Umbilical cord (tissue), 2 donors: ENCODE measurements at places on chromosomes 5 and 9. TPM values are rescaled to one million over a fixed set of nuclear protein-coding genes. Genes with fewer than 3 reads are reported as not detected.

Gene ARL15
- 20.2 TPM for total RNA-seq

DNA sequence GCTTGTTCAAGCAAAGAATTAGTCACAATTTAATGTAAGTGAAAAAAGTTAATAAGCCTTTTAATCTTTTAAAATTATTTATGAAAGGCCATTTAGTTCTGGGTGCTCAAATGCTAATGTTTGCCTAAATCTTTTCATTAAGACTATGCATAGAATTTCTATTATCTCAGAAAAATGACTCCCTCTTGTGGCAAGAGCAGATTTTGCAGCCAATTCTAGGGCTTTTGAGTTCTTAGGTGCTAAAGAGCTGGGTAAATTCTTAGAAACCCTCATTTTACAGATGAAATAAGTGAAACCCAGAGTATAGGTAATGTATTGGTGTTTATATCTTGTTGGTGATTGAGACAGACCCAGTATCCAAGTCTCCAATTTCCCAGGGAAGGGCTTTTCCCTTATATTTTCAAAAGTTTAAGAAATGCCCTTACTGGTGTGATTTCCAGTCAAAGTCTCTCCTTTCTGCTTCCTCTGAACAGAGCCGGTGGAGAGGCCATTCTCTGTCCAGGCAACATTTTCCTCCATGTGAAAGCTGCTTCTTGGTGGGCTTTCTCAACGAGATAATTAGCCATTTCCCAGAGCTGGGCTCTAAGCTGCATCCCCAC, 24.1 kb upstream of the PCSK5 start:
- peak; percentile 66 for DNase-seq

- DNase-seq, result no peak
Measured at GRCh38 chr5:81286059-81286617, 15.2 kb upstream of the ZCCHC9 start.

- no peak for DNase-seq
Measured at GRCh38 chr9:1267581-1267980, 217.4 kb downstream of the DMRT2 start.

- no peak for DNase-seq
Measured at GRCh38 chr9:135857843-135858242, 49.5 kb downstream of the CAMSAP1 start.

DNA sequence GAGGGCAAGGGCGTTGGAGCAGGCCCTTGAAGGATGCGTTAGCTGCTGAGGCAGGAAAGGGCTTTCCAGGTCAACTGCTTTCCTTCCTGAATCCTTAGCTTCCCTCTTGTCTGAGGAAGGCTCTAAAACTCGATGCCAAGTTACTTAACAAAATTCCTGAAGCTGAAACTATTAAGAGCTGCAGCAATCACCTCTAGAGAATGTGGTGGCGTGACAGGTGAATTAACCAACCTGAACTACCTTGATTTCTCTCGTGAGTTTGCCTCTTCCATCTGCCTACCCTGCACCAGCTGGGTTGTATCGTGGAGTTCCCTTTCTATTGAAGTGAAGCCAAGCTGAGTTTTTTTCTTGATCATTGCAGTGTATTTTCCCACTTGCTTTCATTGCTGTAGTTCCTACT, 96.1 kb downstream of the PDE8B start:
- no peak for DNase-seq

DNA sequence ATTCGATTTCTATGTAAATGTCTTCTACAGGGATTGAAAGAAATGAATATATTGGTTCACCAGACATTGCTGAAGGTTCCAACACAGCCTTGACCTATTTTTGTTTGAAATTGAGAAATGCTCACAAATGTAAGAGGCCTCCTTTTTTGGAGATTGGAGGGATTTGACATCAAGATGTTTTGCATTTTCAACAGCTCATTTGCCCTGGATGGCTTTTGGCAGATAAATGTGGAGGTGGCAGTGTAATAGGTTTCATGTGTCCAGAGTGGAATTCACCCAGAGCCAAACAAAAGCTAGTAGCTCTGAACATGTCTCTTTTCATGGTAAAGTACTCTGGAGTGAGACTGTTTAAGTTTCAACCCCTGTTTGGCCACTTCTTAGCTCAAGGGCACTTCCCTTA, 77.3 kb downstream of the PALM2AKAP2 start:
- DNase-seq, result no peak

GRCh38 chr5:124274949-124275348, 471.5 kb downstream of the ZNF608 start:
- DNase-seq, result no peak

DNA sequence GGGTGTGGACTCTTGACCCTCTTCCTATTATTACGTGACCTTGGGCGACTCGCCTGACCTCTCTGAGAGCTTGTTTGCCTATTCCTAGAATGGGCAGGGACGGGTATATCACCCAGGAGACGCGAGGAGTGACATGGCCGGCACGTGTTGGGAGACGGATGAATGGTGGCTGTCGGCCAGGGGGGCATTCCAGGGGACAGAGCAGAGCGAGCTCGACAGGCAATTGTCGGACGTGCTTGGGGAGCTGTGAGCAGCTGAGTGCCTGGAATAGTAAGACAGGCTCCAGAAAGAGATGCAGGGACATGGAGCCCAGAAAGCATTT, 29.3 kb upstream of the UNC5A start:
- no peak for DNase-seq

Gene NTNG2
- 3.9 TPM for total RNA-seq

DNA sequence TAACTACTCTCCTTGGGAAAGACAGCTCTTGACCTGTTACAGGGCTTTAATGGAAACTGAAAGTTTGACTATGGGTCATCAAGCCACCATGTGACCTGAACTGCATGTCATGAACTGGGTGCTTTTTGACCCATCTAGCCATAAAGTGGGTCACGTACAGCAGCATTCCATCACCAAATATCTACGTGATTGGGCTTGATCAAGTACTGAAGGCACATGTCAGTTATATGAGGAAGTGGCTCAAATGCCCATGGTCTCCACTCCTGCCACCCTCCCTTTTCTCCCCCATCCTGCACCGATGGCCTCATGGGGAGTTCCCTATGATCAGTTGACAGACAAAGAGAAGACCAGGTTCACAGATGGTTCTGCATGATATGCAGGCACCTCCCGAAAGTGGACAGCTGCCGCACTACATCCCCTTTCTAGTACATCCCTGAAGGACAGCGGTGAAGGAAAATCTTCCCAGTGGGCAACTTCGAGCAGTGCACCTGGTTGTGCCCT, 7.3 kb upstream of the FCN1 start:
- DNase-seq, result no peak

DNA sequence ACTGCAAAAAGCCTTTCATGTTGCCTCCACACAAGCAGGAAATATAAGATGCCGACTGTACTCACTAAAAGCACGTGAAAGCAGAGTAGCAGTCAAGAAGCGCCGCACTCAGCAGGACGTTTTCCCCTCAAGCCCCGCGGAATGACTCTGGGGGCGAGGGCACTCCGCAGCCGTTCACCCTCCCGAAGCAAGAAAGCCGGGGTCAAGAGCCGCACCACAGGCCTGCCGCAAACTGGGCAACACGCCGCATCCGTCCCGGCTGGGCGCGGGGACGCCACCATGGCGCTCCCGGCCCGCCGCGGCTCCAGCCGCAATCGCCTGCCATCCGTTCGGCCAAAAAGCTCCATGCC, 364 bp downstream of the RPS6 start:
- DNase-seq, result no peak

DNA sequence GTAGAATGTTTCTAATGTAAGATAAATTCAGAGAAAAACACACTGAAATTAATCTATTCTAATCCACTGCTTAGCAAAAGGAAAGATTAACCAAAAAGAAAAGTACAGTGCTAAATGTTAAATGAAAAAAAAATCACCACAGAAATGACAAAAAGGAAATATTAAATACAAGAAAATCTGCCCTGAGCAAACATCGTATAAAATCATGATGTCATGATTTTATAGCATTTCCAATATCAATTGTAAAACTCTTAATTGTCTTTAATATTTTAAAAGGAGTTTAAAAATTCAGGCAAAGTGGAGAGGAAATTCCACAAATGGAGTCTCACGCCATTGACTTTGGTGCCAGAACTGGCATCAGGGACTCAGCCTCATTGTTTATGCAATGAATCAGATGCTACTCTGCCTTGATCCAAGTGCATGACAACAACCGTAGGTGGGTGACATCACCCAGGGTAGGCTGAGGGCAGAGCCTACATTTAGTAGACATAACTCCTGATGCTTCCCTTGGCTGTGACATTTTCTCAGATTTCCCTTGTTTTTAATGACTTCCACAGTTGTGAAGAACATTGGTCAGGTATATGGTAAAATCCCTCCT, 696.8 kb downstream of the SEMA5A start:
- no peak for DNase-seq

- no peak for DNase-seq
Measured at GRCh38 chr5:87392170-87392569, 20.6 kb downstream of the CCNH start.

DNA sequence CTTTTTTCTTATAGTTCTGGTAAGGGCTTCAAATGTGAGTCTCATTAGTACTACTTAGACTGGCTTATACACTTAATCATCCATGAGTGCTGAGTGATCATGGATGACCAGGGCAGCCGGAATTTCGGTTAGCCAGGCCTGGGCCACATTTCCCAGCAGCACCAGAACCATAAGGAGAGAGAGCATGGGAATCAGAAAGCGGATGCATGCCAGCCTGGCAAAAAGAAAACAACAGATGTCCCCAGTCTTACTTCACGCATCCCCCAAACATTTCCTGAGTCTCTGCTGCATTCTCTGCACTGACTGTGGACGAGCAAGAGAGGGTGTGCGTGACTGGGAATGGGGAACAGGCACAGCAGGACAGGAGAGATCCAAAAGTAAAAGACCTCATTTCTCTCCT, 371.1 kb upstream of the ZNF608 start:
- DNase-seq, result no peak

DNA sequence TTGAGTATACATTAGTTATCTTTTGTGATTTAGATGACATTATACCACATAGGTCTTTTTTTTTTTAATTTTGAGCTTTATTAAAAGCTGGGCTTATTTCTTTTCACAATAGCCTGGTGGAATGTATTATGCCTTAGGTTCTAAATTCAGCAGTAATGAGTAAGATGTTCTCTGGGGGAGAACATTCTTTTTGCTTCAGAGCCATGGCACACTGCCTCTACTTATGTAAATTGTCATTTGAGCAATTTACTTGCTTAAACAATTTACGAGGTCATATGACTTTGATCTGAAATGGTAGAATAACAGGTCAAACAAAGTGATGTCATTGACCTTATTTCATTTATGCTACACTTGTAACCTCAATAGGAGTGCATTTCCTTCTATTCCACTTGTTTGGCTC, 154.2 kb downstream of the FOCAD start:
- DNase-seq, result no peak

GRCh38 chr5:43616535-43616934, 13.6 kb downstream of the NNT start:
- no peak for DNase-seq

DNA sequence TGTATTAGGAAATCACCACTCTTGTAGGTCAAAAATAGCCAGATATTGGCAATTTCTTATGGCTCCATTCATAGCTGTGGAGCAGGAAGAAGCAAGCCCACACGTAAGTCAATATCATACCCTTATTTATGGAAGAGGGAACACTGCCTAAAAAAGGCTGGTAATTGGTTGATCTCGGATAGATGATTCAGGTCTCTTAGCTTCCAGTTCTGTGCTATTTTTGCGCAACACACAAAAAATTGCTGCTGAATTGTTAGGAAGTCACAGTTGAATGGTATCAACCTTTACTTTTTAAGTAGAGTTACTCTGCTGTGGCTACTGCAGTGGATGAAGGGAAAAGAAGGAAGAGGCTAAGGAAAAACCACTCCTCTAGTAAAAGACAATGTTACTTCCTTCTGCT, 168.8 kb downstream of the ARHGAP26 start:
- DNase-seq, result no peak

- DNase-seq, result no peak
Measured at GRCh38 chr5:62581836-62582597, 3.4 kb downstream of the LRRC70 start.

GRCh38 chr9:127516835-127517607, 65.7 kb downstream of the LRSAM1 start:
- no peak for DNase-seq

Gene PCDHA6
- total RNA-seq, result 3.1 TPM

- no peak for DNase-seq
Measured at GRCh38 chr9:124256517-124257069, 1.2 kb upstream of the NEK6 start.

DNA sequence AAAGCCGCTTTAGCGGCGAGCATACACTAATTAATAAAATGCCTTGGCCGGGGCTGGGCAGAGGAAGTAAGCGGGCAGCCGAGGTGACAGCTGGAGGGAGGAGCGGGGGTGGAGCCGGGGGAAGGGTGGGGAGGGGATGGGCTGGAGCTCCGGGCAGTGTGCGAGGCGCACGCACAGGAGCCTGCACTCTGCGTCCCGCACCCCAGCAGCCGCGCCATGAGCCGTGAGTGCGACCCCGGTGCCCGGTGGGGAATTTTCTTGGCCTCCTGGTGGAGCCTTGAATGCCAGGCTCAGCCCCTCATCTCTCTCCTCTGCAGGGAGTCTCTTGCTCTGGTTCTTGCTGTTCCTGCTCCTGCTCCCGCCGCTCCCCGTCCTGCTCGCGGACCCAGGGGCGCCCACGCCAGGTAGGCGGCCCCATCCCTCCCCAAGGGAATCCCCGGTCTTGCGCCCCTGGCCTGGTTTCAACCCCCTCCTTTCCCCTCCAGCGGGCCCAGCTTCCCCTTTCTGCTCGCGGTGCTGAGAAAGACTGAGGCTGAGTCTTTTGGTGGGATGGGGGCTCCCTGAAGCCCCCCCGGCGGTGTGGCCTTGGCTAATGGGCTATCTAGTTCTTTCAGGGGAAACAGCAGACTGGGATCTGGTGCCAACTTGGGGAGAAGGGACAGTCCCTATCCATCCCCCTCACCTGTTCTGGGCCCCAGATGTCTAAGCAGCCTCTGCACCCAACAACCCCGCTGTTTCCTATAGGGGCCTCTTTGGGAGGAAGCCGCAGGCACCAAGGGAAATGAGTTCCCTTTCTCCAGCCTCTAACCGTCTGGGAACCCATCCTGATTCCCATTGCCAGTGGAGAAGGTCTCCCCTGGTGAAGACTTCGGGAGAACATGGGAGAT, at the start of gene PTGS1:
Gene PTGS1 (plus strand): TSS at position 156 of the 887 bp plus-strand sequence. CDS start 61 bp downstream, at position 217.
- no peak for DNase-seq

GRCh38 chr5:113187906-113188305, 211.3 kb downstream of the DCP2 start:
- no peak for DNase-seq

Gene EGFLAM
- total RNA-seq, result 6.0 TPM

Gene SLC6A18
- not detected for total RNA-seq

GRCh38 chr9:126697330-126697729, 83.6 kb downstream of the LMX1B start:
- no peak for DNase-seq

- no peak for DNase-seq
Measured at GRCh38 chr9:131487621-131488031, 15.1 kb upstream of the POMT1 start.

Gene CACNA1B
- total RNA-seq, result under 0.01 TPM

GRCh38 chr5:172114875-172115422, 73.1 kb downstream of the STK10 start:
- no peak for DNase-seq

Gene SELENOP
- total RNA-seq, result 148 TPM

Gene CTXN3
- total RNA-seq, result 2.6 TPM

DNA sequence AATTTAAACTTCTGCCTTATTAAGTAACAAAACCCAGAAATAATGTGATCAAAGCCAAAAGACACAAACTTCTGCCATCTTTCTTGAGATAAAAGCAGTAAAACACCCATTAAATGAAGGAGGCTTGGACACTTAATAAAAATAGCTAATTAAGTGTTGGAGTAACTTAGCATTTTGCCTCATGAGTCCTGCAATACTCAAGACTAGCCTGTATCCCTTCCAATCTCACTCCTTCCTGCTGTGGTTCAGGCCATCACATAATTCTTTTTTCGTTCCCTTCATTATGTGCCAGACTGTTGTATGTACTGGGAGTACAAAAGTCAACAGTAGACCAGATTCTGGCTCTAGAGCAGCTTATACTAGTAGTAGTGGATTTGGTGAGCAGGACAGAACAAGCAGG, 250.2 kb downstream of the NFIB start:
- no peak for DNase-seq
